LoVo (cell line): ENCODE measurements at places on chromosomes 5 and 9.

- DNase-seq: no peak
Observed at GRCh38 chr5:73374520-73375190, 73.9 kb downstream of the FOXD1 start.

- DNase-seq: no peak
Observed at GRCh38 chr5:169218176-169218575, 82.8 kb downstream of the SLIT3 start.

DNA sequence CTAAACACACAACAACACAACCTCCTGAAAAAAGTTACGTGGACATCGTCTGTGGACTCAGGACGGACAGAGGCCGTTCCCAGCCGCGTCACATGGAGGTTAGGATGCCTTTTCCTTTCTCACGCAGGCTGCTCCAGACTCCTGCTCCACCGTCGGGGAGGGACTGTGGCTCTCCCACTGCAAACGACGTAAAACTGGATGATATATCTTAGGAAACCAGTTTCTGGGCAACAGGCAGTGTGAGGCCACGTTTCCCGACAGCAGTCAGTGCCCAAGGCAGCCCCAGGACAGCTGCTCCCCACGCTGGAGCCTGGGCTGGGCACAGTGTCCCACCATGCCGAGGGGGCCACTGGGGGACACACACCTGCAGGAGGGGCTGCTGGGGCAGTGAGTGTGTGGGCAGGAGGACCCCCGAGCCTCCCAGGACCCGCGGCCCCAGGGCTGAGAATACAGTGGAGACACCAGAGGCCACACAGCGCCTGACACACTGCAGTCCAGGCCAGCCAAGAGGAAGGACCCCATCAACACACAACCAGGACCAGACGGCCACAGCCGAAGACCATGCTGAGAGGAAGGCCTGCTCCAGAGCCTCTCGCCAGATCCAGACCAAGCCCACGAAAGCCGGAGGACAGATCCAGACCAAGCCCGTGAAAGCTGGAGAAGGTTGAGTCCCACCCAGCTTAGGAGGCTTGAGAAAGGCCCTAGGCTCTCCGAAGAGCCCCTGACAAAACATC is 26.2 kb downstream of the EXD3 start:
- no peak for DNase-seq

- DNase-seq: no peak
Observed at GRCh38 chr5:9483243-9483642, 62.6 kb downstream of the SEMA5A start.

DNA sequence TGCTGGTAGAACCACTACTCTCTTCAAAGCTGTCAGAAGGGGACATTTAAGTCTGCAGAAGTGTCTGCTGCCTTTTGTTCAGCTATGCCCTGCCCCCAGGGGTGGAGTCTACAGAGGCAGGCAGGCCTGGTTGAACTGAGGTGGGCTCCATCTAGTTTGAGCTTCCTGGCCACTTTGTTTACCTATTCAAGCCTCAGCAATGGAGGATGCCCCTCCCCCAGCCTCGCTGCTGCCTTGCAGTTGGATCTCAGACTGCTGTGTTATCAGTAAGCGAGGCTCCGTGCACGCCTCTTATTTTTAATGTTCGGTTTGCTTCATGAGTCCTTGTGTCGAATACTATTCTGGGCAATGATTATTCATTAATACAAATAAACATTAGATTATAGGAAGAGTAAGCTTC is 3.1 kb upstream of the SLC27A6 start:
- no peak for DNase-seq
